ENCODE measurements at places on chromosomes 2 and 18.

DNA sequence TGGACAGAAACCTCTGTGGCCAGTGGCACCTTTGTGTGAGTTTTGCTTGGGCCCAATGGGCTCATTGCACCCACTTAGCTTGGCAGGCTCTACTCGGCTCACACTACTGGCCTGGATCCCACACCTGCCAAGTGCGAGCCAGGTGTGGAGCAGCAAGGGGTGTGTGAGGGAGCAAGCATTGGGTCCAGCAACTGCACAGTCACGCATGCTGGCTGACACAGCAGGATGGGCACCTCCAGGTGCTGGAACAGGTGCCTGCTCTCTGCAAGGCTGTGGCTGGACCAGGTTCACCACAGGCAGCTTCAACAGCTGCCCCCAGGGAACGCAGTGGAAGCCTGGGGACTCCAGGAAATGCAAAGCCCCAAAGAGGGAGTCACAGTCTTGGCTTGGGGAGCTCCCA, 94.2 kb downstream of the DOK6 start:
- no peaks in the 10 kb centered on the region for H3K36me3 ChIP-seq
- no peak for DNase-seq
- no peaks in the 10 kb centered on the region for H3K4me1 ChIP-seq
- H3K27me3 ChIP-seq, result no peaks in the 10 kb centered on the region
- H3K4me3 ChIP-seq, result no peak overlapping the region

GRCh38 chr18:74234326-74235171, 57.2 kb downstream of the CYB5A start:
- H3K4me1 ChIP-seq, result no peaks in the 10 kb centered on the region
- H3K36me3 ChIP-seq, result no peaks in the 10 kb centered on the region
- H3K4me3 ChIP-seq, result no peak overlapping the region
- H3K27ac ChIP-seq, result no peak overlapping the region
- no peaks in the 10 kb centered on the region for H3K27me3 ChIP-seq
- no peak for DNase-seq

DNA sequence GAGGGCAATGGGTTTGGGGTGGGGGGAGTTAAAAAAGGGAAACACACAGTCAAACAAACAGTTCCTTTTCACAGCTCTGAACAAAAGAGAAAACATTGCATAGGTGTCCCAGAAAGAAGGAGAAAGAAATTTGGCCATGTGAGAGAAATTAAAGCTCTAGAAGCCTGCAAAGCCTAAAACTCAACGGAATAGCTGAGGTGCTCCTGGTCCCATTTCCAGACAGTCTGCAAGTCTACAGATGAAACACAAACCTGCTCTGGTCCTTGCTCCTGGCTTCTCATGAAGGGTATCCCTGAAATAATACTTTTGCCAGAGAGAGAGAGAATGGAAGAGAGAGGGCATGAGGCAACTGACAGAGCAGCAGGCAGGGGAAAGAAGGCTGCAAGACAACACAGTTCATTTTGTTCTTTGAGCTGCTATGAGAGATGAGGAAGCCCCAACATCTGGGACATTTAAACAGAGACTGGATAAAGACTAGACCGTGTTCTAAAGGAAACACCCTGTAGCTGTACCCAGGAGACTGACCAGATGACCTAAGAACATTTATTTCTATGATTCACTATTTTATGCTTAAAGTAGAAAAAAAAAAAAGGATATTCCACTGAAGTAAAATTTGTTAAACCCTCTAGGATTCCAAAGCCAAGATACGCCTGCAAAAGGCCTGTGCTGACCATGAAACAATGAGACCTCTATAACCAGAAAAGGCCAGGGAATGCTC, 57.3 kb upstream of the CYP26B1 start:
- H3K27ac ChIP-seq, result no peak overlapping the region
- H3K27me3 ChIP-seq, result no peaks in the 10 kb centered on the region
- DNase-seq, result no peak

- H3K4me3 ChIP-seq, result no peak overlapping the region
- H3K4me1 ChIP-seq, result no peaks in the 10 kb centered on the region
- no peaks in the 10 kb centered on the region for H3K36me3 ChIP-seq
- H3K27me3 ChIP-seq, result no peaks in the 10 kb centered on the region
- no peak for DNase-seq
Observed at GRCh38 chr2:127362971-127363370, 24.8 kb downstream of the MAP3K2 start.

DNA sequence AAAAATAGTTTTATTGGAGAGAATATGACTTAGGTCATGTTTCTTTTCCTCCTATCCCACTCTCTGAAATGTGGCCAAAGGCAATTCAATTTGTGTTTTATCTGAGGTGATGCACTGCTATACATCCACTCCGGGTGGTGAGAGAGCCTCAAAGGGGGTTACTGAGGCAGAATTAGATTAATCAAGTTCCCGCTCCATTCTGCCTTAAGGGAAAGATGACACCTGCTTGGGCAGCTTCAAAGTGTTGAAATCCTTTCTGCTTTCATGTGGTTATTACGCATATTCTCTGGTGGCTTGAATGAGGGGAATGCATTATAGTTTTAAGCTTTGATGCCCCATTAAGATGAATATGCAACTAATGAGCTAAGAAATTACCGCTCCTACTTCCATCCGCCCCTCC, 213.0 kb upstream of the TMEFF2 start:
- no peaks in the 10 kb centered on the region for H3K27me3 ChIP-seq
- H3K27ac ChIP-seq, result no peak overlapping the region
- H3K4me3 ChIP-seq, result no peak overlapping the region
- H3K4me1 ChIP-seq, result no peaks in the 10 kb centered on the region

DNA sequence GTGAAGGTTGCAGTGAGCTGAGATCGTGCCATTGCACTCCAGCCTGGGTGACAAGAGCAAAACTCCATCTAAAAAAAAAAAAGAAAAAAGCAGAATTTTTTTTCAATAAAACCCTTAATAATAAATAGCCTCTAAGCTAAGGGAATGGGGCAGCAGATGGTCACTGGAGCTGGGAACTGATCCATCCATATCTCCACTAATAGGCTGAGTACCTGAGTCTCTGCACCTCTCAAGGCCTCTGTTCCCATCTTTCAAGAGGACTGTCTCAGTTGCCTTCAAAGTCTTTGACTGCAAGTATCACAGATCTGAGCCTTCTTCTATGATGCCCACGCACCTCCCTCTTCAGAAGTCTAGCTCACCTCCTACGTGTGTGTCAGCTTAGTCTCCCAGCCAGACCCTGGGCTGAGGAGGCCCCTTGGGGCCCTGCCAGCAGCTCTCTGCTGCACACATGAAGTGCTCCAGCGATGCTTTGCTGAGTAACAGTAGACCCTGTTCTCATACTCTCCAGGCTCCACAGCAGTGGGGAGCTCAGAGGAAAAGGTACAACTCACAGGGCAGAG, 32.9 kb downstream of the ST8SIA5 start:
- no peak for DNase-seq
- H3K36me3 ChIP-seq, result no peaks in the 10 kb centered on the region
- no peaks in the 10 kb centered on the region for H3K27me3 ChIP-seq
- no peak overlapping the region for H3K4me3 ChIP-seq

DNA sequence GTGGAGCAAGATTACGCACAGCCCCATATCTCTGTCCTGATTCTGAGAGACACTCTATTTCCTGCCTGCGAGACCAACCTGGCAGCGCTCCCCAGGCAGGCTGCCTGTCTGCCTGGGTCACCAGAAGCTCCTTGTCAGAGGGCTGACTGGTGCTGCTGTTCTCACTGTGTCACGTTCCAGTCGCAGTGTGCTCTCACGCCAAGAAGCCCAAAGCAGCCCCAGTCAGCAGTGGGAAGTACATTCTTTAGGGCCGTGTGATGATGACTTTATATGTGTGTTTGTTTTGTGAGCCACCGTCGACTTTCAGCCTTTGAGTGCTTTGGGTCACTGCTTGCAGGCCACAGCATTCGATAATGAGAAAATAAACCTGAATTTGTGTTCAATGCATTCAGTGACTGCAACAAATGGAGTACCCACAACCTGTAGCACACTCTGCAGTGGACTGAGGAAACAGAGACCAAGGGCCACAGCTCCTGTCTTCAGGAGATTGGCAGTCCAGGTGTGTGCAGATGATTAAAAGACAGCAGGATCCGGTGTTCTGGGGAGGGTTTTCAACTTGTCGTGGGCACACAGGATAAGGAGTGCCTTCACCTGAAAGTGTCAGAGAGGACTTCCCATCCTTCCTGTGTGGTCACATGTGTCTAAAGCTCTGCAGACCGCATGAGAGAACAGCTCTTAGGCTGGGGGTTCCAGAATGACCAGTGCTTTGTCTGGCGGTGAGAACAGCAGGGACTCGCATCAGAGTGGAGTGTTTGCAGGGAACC, 4.8 kb downstream of the TNFRSF11A start:
- no peaks in the 10 kb centered on the region for H3K36me3 ChIP-seq
- no peak overlapping the region for H3K4me3 ChIP-seq
- peaks cover 13% of the 10 kb centered on the region for H3K4me1 ChIP-seq
- peaks cover 34% of the 10 kb centered on the region for H3K27me3 ChIP-seq

DNA sequence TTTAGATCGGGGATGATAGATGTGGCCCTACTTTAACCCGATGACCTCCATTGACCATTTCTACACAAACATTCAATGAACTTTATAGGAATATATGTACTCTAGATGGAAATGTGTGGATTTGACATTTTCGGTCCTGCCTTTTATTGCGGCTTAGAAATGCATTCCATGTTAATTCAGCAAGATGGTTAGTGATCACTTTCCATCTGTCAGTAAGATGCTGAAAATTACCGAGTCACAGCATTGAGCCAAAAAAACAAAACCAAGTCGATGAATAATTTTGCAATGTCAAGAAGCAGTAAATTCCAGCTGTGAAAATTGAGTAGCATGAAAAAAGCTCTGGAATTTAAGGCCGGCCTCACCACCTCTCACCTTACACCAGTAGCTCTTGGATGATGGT, 1642.6 kb upstream of the NXPH2 start:
- no peaks in the 10 kb centered on the region for H3K36me3 ChIP-seq
- H3K4me1 ChIP-seq, result no peaks in the 10 kb centered on the region
- H3K4me3 ChIP-seq, result no peak overlapping the region
- DNase-seq, result no peak
- no peak overlapping the region for H3K27ac ChIP-seq

- no peaks in the 10 kb centered on the region for H3K27me3 ChIP-seq
- H3K27ac ChIP-seq, result no peak overlapping the region
- H3K4me1 ChIP-seq, result peaks cover 6% of the 10 kb centered on the region
Observed at GRCh38 chr2:88686320-88686719, 5.2 kb upstream of the RPIA start.

All from effector memory CD4-positive, alpha-beta T cell (primary cell).